Sigmoid colon (tissue), 7 donors: ENCODE measurements at places on chromosomes 3 and 15. TPM values are rescaled to one million over a fixed set of nuclear protein-coding genes. Genes with fewer than 3 reads are reported as not detected.
A peak's percentile ranks its signal among the peaks of the same experiment; 100 is the strongest.

- DNase-seq = peak; percentile 91
These were observed 86.0 kb upstream of the ALDH1L1 start for GRCh38 chr3:126266291-126266840.

- DNase-seq = no peak
These were observed 1.9 kb downstream of the RAB6B start for GRCh38 chr3:133893683-133894352.

The SH2D7 gene
- not detected for total RNA-seq

GRCh38 chr15:70535071-70535954 is 228.0 kb downstream of the UACA start:
- DNase-seq = no peak

DNA sequence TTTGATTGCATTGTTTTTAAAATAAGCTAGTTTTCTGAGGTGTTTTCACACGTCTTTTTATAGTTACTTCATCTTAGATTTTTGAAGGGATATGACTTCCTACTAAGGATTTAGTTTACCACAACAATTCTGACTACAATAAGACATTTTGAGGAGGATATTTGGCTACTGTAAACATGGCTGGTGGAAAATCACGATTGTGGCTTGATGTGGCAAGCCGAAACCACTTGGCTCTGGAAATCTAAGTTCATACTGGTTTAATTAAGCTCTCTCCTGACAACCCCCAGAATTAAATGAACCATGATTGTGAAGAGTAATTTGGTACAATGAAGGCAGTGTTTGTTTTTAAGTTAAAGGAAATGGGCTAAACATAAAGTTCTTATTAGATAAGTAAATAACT is 30.8 kb downstream of the ST3GAL6 start:
- no peak for DNase-seq

The CCR8 gene
- total RNA-seq = not detected

The GOLGA8G gene
- total RNA-seq = not detected

The LTF gene
- total RNA-seq = 0.36 TPM

GRCh38 chr3:45198264-45199260 is 27.5 kb downstream of the TMEM158 start:
- no peak for DNase-seq

DNA sequence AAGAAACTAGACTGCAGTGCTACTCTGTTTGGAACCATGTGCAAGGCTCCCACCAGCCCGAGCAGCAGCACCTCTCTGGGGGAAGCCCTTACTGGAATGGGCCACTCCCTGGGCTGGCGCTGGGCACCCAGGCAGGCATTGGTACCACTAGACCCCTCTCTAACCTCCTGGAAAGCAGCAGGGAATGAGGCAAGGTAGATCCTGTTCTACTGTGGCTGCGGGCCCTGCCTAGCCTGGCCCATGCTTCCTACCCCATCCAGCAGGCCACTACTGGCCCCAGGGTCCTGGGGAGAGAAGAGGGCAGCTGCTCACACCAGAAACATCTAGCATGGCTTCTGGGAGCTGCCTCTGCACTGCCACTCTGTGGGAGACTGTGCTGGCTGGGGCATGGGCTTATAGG is 44.8 kb downstream of the MESD start:
- no peak for DNase-seq

The GP5 gene
- total RNA-seq = not detected

DNA sequence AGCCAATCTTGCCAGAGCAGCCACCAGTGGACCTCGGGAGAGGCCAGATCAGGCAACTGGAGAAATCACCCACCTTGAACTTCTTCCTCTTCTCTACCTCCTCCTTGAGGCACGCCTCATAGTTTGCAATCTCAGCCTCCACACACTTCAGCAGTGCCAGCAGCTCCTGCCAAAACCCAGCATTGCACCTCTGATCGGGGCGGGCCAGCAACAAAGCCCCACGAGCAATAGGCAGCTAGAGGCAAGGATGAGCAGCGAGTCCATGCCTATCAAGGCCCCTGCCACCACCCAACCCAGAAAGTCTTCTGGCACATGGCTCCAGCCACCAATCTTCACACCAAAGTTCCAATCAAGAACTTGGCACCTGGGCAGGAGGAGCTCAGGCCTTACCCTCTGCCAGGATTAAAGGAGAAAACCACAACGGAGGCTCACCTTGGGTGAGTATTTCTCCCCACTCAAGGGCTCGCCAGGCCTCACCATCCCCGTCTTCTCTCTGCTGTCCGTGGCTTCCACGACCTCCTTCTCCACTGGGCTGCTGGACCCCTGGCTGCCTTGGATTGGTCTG is 42.1 kb downstream of the SEMA3G start:
- DNase-seq = peak; percentile 38

GRCh38 chr15:65873256-65873655 is 4.0 kb downstream of the RAB11A start:
- DNase-seq = no peak

DNA sequence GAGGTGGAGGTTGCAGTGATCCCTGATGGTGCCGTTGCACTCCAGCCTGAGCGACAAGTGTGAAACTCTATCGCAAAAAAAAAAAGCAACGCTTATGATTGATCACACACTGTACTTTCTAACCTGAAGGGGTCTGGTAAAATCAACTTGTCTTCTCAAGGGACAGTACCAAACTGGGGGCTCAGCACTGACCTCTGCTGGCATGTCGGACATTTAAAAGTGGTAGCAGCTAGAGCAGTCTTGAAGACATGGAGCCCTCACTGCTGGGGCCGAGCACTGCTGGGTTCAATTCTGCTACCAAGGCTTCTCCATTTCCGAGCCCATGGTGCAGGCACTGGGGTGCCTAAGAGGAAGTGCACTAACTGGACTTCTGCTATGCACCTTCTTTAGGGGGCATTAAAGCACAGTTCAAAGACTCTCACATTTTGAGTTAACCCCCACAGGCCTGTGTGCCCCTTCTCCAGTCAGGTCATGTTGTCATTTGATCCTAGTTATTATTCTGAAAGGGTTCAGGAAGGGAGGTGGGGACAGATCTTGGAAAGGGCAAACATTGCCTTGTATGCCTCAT is 26.4 kb upstream of the LAMP3 start:
- DNase-seq = no peak

GRCh38 chr3:49539659-49540560 is 14.4 kb upstream of the BSN start:
- peak; percentile 97 for DNase-seq

The GRK7 gene
- not detected for total RNA-seq

DNA sequence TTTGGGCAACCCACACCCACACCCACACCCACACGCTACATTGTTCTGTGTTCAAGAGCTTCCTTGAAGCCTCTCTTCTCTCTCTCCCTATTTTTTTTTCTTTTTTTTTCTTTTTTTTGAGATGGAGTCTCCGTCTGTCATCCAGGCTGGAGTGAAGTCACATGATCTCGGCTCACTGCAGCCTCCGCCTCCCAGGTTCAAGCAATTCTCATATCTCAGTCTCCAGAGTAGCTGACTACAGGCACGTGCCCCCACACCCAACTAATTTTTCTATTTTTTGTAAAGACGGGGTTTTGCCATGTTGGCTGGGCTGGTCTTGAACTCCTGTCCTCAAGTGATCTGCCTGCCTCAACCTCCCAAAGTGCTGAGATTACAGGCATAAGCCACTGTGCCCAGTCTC is 271.1 kb downstream of the SHQ1 start:
- no peak for DNase-seq

GRCh38 chr3:55873523-55874254 is 386.6 kb upstream of the WNT5A start:
- DNase-seq = no peak

- DNase-seq = no peak
These were observed 7.8 kb upstream of the CCR1 start for GRCh38 chr3:46215810-46216414.

GRCh38 chr15:50312636-50313035 is 42.4 kb downstream of the GABPB1 start:
- DNase-seq = no peak

The PPP4R2 gene
- 33.4 TPM for total RNA-seq

DNA sequence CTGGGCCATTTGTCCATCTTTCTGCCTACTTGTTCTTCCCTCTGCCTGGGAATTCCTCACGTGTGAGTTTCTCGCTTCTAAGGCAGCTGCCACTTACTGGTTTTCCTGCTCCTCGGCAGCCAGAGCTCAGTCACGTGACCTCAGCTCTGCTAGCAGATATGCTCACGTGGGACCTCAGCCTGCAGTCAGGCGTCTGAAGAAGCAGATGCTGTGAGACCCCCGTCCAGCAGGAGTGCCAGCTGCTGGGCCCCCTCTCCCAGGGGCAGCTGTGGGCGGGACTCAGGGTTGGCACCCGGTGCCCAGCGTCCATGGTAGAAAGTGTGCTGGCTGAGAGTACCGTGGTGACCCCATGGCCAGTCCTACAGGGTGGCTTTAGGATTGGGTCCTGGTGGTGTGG is 161.3 kb upstream of the TLE3 start:
- peak; percentile 88 for DNase-seq

GRCh38 chr3:150033721-150034120 is 63.0 kb upstream of the PFN2 start:
- no peak for DNase-seq

- no peak for DNase-seq
These were observed 82.0 kb downstream of the CNTN3 start for GRCh38 chr3:74532446-74532845.
